ENCODE measurements at places on chromosomes 4 and X. TPM values are rescaled to one million over a fixed set of nuclear protein-coding genes. Genes with fewer than 3 reads are reported as not detected.

The AREG gene
- total RNA-seq = 714 TPM

The CT55 gene
- not detected for total RNA-seq

The NHSL2 gene
- not detected for total RNA-seq

The C4orf51 gene
- not detected for total RNA-seq
